NCI-H146 (cell line): ENCODE measurements at places on chromosomes 4 and X.

DNA sequence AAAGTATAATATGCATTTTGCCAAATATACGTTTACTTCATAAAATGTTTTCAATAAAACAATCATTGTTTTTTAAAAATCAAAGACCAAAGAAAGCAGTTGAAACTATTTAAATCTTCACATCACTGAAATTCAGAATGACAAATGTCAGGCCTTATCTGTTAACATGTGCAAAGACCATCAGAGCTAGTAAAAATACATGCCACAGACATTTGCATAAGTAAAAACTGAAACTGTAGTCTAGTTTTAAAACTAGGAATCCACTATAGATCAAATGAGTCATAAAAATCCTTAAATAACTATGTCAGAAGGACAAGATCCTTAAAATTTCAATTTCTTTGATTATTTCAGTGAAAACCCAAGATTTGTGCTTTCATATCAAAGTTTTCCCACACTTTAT lies 24.8 kb downstream of the KLHL15 start:
- DNase-seq, result no peak

DNA sequence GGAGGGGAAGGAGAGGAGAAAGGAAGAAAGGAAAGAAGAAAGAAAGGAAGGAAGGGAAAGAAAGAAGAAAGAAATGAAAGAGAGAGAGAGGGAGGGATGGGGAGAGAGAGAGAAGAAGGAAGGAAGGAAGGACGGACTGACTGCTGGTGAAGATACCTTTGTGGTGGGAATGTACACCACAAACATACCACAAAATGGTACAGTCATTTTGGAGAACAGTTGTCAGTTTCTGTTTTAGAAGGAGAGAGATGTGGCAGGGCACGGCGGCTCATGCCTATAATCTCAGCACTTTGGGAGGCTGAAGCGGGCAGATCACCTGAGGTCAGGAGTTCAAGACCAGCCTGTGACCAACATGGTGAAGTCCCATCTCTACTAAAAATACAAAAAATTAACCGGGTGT lies 40.0 kb upstream of the SHISA3 start:
- no peak for DNase-seq

DNA sequence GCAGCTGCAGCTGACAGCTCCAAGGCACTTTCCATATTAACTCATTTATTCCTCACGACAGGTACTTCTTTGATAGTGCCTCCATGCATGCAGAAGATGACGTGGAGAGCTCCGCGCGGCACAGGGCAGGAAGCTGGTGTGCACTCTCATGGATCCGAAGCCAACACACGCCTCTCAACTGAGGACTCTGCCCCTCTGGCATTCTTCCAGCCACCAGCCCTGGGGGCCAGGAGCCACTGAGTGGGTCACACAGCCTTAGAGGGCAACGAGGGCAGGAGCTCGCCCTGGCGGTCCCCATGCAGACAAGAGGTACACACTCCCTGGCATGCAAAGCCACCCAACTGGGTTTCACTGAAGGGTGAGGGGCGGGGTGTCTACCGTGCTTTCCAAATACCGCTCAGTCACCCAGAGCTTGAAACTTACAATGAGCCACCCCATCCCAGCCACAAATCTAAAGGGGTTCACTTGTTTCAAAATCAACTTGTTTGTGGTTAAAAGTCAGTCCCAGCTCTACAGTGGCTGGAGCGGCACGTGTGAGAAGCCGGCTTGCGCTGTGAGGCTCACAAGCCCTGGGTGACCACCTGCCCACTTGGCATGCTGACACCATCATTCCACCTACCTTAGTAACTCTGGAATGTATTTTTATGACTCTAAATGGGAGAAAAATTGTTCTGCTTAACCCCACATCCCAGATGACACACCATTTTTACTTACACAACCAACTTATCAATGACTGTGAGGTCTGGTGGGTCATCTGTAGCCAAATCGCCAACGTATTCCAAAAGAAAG lies 16.2 kb downstream of the NOP14 start:
- no peak for DNase-seq

DNA sequence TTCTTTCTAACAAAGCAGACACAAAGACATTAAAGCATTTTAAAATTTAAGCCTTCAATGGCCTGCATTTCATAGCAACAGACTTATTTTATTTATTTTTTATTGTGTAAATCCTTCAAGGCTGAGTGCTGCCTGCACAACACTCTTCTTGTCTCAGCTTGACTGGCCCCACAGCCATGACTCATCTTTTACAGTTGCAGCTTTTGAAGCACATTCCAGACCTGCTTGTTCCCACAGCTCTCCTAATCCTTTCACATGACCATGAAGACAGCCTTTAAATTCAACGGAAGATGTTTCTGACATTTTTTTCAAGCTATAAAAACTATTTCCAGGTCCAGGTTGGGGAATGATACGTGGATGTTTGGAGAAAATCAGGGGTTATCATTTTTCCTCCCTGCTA lies 276.9 kb upstream of the TACR3 start:
- no peak for DNase-seq

DNA sequence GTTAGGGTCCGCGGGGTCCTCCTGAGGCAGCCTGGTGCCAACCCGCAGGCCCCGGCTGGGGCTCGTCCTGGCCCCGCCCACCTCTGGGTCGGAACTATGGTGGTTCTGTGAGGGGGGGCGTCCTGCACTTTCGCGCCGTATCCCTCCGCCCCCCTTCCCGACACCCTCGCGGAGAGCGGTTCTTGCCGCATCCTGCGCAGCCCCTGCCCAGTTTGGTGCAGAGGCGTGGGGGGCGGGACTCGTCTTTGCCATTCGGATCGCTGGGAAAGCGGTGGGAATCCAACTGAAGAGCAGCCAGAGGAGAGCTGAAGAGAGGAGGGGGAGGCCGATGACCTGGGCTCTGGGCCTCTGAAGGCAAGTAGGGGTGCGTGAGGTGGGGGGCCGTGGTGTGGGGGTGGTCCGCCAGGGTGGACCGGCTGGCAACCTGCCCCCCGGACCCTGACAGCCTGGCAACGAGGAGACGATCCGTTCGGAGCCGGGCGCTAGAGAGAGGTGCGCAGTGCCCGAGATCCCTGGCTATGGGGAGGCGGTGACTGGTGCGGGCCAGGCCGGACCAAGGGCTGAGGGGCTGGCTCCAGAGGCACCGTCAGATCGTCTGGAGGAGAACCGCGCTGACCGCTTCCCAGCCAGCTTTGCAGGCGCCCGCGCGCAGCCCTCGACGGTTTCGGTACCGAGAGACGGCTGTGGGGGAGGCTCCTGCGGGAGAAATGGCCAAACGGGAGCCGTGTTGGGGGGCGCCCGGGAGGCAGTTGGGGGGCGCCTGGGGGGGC lies at the start of gene GPRASP1:
Gene GPRASP1, plus strand, starts transcription at position 242 of the 770 bp plus-strand sequence. CDS start 2,431 bp downstream, outside the sequence.
- DNase-seq, result peak; percentile 70

GRCh38 chrX:68720851-68721250 lies 73.4 kb downstream of the STARD8 start:
- DNase-seq, result no peak

DNA sequence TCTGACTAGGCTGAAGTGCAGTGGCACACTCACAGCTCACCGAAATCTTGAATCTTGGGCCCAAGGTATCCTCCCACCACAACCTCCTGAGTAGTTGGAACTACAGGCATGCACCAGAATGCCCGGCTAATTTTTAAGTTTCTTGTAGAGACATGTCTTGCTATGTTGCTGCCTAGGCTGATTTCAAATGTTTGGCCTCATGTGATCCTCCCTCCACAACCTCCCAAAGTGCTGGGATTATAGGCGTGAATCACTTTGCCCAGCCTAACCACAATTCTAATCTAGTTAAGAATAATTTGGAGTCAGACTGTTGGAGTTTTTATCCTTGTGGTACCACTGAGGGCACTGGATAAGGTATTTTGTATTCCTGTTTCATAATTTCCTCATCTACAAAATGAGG lies 317.5 kb upstream of the AGA start:
- DNase-seq, result no peak

- DNase-seq, result peak; percentile 80
Observed at GRCh38 chrX:97057349-97057909, 173.7 kb downstream of the RPA4 start.

DNA sequence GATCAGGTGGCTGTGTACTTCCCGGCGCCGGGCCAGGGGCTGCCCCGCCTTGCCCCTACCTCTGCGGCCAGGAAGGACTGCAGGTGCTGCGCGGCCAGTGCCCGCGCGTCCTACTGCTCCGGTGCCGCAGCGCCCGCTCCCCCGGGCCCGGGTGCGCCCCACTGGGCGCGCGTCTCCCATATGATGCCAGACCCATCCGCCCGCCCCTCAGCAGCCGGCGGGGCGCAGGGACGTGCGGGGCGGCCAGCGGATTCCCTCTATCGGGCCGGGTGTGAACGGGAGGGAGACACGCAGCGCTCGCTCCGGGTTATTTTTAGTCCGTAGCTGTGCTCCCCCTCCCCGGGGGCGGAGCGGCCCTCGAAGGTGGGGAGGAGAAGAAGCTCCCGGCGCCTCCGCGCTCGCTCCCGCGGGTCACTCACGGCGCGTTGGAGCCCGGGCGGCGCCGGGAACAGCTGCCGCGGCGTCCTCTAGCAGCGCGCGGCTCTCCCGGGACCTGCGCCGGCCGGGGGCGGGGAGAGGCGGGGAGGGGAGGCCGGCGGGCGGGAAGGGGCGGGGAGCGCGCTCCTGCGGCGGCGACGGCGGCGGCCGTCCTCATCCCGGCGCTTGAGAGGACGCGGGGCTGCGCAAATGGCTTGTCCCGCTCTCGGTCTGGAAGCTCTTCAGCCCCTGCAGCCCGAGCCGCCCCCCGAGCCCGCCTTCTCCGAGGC lies 103.6 kb downstream of the UCHL1 start:
- peak; percentile 75 for DNase-seq

DNA sequence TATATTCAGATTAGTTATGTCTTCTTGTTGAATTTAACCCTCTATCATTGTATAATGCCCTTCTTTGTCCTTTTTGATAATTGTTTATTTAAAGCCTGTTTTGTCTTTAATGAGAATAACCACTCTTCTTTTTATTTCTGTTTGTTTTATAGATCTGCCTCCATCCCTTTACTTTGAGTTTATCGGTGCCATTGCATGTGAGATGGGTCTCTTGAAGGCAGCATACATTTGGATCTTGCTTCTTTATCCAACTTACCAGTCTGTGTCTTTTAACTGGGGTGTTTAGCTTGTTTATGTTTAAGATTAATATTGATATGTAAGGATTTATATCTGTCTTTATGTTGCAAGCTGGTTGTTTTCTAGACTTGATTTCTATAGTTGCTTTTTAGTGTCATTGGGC lies 115.8 kb downstream of the RTL3 start:
- no peak for DNase-seq

- DNase-seq, result no peak
Observed at GRCh38 chr4:8770518-8771257, 101.0 kb downstream of the HMX1 start.

GRCh38 chr4:1683261-1683735 lies 815 bp downstream of the FAM53A start:
- peak; percentile 39 for DNase-seq

DNA sequence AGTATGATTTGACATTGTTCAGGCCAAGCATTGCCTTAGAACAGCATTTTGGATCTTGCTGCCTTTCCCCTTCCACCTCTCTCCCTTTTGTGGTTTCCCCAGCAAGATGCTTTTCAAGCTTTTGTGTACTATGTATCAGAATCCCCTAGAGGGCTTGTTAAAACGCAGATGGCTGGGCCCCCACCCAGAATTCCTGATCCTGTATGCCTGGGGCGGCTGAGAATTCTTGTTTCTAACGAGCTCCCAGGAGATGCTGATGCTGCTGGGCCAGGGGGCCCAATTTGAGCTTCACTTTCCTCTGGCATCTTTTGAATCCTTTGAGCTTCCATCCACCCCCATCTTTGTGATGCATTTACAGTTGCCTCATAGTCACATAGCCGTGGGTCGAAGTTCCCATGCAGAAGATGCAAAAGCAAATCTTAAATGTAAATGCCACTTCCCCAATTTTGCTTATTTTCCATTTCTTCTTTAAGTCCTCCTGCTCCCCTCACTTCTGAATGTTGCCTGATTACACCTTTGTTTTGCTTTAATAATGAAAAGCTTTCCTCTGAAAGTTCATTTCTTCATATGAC lies 18.5 kb downstream of the HCCS start:
- no peak for DNase-seq

GRCh38 chrX:19709117-19709811 lies 178.1 kb downstream of the SH3KBP1 start:
- no peak for DNase-seq

DNA sequence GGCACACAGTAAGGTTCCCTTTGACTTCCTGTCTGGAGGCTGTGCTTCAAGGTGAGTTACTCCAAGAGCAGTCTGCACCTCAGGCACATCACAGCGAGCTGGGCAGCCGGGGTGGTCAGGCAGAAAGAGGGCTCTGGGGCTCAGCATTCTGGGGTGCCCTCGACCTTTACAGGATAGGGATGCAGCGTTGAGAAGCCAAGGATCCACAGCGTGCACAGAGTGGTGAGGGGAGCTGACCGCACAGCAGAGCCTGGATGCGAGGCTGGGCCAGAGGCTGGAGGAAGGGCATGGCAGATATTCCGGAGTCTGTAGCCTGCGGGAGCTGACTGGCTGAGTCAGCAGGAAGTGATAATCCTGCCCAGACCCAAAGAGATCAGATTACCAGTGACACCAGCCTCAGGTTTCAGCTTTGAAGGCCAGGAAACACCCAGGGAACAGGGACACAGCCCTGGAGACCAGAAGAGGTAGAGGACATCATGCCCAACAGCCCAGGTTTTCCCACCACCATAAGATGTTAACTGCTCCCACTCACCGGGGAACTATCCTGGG lies 38.4 kb upstream of the PDLIM3 start:
- DNase-seq, result no peak

DNA sequence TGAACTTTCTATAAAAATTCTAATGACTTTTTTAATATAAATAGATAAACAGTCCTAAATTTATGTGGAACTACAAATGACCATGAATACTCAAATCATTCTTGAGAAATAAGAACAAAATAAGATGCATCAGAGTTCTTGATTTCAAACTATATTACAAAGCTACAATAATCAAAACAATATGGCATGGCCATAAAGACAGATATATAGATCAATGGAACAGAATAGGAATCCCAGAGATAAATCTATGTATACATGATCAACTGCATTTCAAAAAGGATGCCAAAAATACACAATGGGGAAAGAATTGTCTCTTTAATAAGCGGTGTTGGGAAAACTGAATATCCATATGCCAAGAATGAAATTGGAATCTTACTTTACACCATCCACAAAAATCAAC lies 98.4 kb upstream of the IL15 start:
- no peak for DNase-seq
